Muscle of leg (tissue), 16 donors: ENCODE measurements at places on chromosomes 7 and 10.

GRCh38 chr7:23863209-23863787, 153.3 kb downstream of the STK31 start:
- H3K4me1 ChIP-seq, result no peaks in the 10 kb centered on the region
- no peaks in the 10 kb centered on the region for H3K36me3 ChIP-seq
- peak; percentile 35 for DNase-seq
- no peak overlapping the region for H3K4me3 ChIP-seq
- no peaks in the 10 kb centered on the region for H3K27me3 ChIP-seq

- DNase-seq, result no peak
- peak overlapping the region; percentile 7 for H3K27ac ChIP-seq
- peaks cover 7% of the 10 kb centered on the region for H3K27me3 ChIP-seq
- H3K4me1 ChIP-seq, result peaks cover 5% of the 10 kb centered on the region
- H3K36me3 ChIP-seq, result no peaks in the 10 kb centered on the region
Observed at GRCh38 chr10:14616955-14617730, 157.6 kb downstream of the FAM107B start.

DNA sequence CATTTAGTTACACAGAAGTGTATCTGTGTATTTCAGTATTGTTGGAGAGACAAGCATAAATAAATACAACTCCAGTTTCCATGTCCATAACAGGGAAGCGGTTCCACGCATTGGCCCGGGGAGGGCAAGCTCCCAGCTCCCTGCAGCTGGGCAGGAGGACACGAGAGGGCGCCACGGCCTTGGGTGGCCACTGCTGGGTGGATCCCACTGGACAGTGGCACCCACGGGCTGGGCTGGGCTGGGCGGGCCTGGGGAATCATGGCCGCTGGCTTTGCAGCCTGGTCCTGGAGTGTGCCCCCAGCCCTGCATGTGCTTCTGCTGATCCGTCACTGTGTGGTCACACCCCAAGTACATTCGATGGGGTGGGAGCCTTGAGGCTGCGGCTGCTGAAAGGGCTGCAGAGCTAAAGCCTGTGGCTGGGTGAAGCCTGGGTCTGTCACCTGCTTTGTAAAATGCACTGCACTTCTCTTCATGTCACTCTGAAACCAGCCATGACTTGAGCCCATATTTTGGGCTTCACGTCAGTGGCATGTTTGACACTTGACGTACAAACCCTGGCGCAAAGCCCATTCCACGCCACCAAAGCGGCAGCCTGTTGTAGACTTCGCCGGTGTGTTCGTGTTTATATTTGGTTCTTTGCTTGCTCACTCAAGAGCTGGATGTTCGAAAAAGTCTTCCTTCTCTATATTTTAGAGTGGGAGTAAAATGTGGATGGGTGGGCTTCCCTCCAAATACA, 27.5 kb downstream of the LRRC27 start:
- H3K27ac ChIP-seq, result no peak overlapping the region
- no peaks in the 10 kb centered on the region for H3K27me3 ChIP-seq
- no peak overlapping the region for H3K4me3 ChIP-seq
- no peak for DNase-seq
- no peaks in the 10 kb centered on the region for H3K4me1 ChIP-seq

GRCh38 chr10:24210501-24210900, 1.6 kb downstream of the KIAA1217 start:
- no peaks in the 10 kb centered on the region for H3K36me3 ChIP-seq
- peak; percentile 63 for DNase-seq
- H3K27me3 ChIP-seq, result no peaks in the 10 kb centered on the region
- H3K4me1 ChIP-seq, result peaks cover 48% of the 10 kb centered on the region
- H3K4me3 ChIP-seq, result no peak overlapping the region

GRCh38 chr7:140478246-140479061, 851 bp downstream of the MKRN1 start:
- peak overlapping the region; percentile 88 for H3K4me3 ChIP-seq
- H3K27me3 ChIP-seq, result no peaks in the 10 kb centered on the region
- H3K36me3 ChIP-seq, result no peaks in the 10 kb centered on the region
- peak overlapping the region; percentile 77 for H3K27ac ChIP-seq
- peaks cover 6% of the 10 kb centered on the region for H3K4me1 ChIP-seq
- DNase-seq, result peak; percentile 55

DNA sequence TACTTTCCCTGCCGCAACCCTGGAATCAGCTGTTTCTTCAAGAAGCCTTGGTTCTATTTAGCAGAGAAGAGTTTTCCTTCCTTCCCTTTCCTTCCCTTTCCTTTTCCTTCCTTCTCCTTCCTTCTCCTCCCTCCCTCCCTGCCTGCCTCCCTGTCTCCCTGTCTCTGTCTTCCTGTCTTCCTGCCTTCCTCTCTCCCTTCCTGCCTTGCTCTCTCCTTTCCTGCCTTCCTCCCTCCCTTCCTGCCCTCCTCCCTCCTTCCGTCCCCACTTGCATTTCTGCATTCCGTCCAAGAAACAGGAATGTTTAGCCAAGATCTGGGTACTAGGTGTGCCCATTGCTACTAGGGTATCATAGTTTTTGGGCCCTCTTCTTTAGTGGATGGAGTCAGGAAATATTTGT, 21.9 kb downstream of the SND1 start:
- DNase-seq, result no peak
- no peaks in the 10 kb centered on the region for H3K27me3 ChIP-seq
- H3K27ac ChIP-seq, result no peak overlapping the region
- no peak overlapping the region for H3K4me3 ChIP-seq
- H3K4me1 ChIP-seq, result no peaks in the 10 kb centered on the region

DNA sequence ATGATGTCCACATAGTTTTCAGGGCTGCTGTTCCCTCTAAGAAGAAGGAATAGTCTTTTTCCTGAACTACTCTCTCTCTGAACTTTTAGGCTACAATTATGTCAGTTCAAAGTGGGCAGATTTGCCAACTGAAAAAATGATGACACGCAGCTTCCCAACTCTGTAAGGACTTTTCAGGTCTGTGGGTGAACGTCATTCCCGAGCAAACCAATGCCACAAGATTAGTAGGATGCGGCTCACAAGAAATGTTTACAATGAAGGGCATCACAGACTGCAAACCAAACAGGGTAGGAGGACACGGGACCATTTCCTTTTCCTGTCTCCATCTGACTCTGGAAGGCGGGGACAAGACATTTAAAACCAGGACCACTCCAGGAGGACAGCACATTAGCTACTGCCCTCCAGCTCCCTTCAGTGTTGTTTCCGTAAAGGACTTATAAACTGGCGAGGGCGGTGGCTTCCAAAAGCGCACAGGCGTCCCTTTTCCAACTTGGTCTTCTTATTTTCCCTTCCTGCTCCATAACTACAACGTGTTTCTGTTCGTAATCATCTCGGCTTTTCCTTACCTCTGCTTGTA, 539 bp upstream of the MKLN1 start:
- peaks cover 4% of the 10 kb centered on the region for H3K4me1 ChIP-seq
- H3K4me3 ChIP-seq, result peak overlapping the region; percentile 89
- no peaks in the 10 kb centered on the region for H3K36me3 ChIP-seq
- DNase-seq, result peak; percentile 85

DNA sequence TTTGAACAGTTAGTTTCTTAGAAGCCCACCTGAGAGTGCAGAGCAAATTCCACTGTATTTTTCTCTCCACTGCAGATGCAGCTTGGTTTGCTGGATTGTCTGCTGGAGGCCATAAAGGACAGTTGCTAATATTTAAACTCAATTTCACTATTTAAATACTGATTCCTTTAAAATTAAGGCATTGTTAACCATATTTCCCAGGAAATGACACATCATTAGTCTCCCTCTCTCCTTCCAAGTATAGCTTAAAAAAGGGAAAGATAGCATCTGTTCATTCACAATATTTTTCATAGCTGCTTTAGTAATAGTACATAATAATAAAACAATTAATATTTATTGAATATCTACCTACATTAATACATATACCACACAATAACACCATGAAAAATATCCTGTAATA, 252.9 kb downstream of the HGF start:
- H3K4me1 ChIP-seq, result no peaks in the 10 kb centered on the region
- no peak overlapping the region for H3K27ac ChIP-seq
- H3K27me3 ChIP-seq, result no peaks in the 10 kb centered on the region
- no peak for DNase-seq

- no peaks in the 10 kb centered on the region for H3K36me3 ChIP-seq
- no peak overlapping the region for H3K4me3 ChIP-seq
- H3K27ac ChIP-seq, result no peak overlapping the region
- H3K27me3 ChIP-seq, result peaks cover 5% of the 10 kb centered on the region
Observed at GRCh38 chr10:69810675-69811397, 9.1 kb downstream of the COL13A1 start.

- DNase-seq, result no peak
- peaks cover 5% of the 10 kb centered on the region for H3K4me1 ChIP-seq
- no peak overlapping the region for H3K27ac ChIP-seq
- H3K36me3 ChIP-seq, result no peaks in the 10 kb centered on the region
- H3K27me3 ChIP-seq, result peaks cover 9% of the 10 kb centered on the region
Observed at GRCh38 chr10:49762566-49762877, 399 bp upstream of the OGDHL start.

- no peaks in the 10 kb centered on the region for H3K4me1 ChIP-seq
- no peaks in the 10 kb centered on the region for H3K36me3 ChIP-seq
- H3K27ac ChIP-seq, result peak overlapping the region; percentile 78
- no peak for DNase-seq
Observed at GRCh38 chr7:150515248-150516147, 826 bp downstream of the GIMAP7 start.

- peaks cover 24% of the 10 kb centered on the region for H3K27me3 ChIP-seq
- no peak overlapping the region for H3K4me3 ChIP-seq
- no peak for DNase-seq
- peaks cover 7% of the 10 kb centered on the region for H3K4me1 ChIP-seq
Observed at GRCh38 chr10:70956029-70956759, 67.8 kb upstream of the PCBD1 start.

DNA sequence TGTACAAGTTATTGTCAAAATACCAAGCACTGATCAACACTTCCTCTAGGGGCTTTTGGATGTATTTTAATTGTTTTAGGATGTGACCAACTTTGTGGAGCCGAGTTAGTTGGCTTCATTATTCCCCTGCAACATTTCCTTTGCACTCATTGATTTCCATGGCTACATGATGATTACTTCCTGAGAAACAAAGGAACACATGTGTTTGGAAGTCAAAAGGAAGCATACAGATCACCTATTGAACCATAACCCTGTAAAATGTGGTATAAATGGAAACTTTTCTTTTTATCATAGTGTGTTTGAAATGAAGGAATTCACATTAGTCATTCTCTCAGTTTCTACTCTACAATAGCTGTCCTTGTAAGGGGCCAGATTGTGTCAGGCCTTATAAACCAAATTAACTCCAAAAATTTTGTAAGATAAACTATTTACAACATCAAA, 32.2 kb upstream of the EXOC6 start:
- H3K27ac ChIP-seq, result no peak overlapping the region
- H3K36me3 ChIP-seq, result no peaks in the 10 kb centered on the region
- DNase-seq, result peak; percentile 62

- peaks cover 3% of the 10 kb centered on the region for H3K4me1 ChIP-seq
- no peak for DNase-seq
- no peak overlapping the region for H3K27ac ChIP-seq
- H3K4me3 ChIP-seq, result no peak overlapping the region
- no peaks in the 10 kb centered on the region for H3K36me3 ChIP-seq
Observed at GRCh38 chr10:125641398-125641797, 41.6 kb downstream of the TEX36 start.

DNA sequence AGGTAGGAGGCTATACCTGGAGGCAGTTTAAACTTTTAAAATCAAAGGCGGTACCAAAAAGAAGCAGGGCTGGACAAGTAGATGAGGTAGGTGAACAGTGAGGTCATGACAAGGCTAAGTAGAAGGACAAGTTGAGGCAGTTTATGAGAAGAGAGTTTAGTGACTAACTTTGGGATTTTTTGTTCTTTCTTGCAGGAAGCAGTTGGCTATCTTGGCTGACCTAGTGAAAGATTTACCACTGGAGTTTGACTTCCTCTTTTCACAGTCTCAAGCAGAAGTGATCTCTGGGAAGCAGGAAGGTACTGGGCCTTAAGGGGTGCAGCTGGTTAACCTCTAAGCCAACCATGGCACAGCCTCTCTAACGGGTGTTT, 26.3 kb downstream of the ENTPD7 start:
- H3K27ac ChIP-seq, result no peak overlapping the region
- no peaks in the 10 kb centered on the region for H3K27me3 ChIP-seq
- peak; percentile 40 for DNase-seq
- H3K4me1 ChIP-seq, result peaks cover 2% of the 10 kb centered on the region
- H3K36me3 ChIP-seq, result no peaks in the 10 kb centered on the region
- H3K4me3 ChIP-seq, result no peak overlapping the region

- H3K27ac ChIP-seq, result no peak overlapping the region
- no peak overlapping the region for H3K4me3 ChIP-seq
- DNase-seq, result no peak
- no peaks in the 10 kb centered on the region for H3K36me3 ChIP-seq
- peaks cover 14% of the 10 kb centered on the region for H3K27me3 ChIP-seq
- peaks cover 3% of the 10 kb centered on the region for H3K4me1 ChIP-seq
Observed at GRCh38 chr10:66926841-66927240, 1.0 kb downstream of the LRRTM3 start.

GRCh38 chr10:114544045-114544659, 113.9 kb downstream of the ABLIM1 start:
- DNase-seq, result no peak
- peaks cover 17% of the 10 kb centered on the region for H3K4me1 ChIP-seq
- H3K4me3 ChIP-seq, result no peak overlapping the region

DNA sequence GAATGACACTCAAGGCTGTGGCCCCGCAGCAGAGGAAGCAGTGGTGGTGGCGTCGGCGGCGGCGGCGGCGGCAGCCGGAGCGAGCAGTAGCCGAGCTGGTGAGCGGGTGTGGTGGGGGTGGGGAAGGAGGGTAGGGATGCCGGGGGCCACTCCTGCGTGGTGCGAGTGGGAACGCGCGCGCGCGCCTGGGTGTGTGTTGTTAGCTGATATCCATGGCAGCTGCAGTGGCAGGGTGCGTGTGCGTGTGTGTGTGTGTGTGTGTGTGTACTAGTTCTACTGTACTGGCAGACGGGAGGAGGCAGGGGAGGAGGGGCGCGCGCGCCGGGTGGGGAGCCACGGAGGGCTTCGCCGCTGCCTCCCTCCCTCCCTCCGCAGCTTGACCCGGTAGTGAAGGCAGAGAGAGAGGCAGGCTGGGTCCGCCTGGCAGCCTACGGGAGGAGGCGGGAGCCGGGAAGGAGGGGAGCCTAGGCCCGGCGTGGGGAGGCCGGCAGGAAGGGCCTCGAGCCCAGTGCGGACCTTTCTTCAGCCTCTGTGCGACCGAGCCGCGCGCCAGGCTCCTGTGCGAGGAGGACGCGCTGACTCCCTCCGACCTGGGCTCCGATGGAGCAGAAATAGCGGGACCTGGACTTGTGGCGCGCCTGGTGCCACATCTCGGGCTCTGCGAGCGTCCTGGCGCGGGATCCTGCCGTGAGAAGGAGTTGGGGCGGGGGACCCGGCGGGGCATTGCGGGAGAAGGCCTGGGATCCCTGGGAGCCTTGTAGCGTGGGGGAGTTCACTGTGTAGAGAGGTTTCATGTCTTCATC, at the start of gene MAGI2:
MAGI2 (minus strand) TSS at position 110 of the 803 bp plus-strand sequence. CDS start 347 bp downstream, outside the sequence.
- peaks cover 16% of the 10 kb centered on the region for H3K4me1 ChIP-seq
- peak within 1 kb of the TSS; percentile 60 for H3K4me3 ChIP-seq
- H3K36me3 ChIP-seq, result peaks cover 2% of the 10 kb centered on the region
- no peaks in the 10 kb centered on the region for H3K27me3 ChIP-seq
